ENCODE measurements at places on chromosomes 11 and 22. TPM values are rescaled to one million over a fixed set of nuclear protein-coding genes. Genes with fewer than 3 reads are reported as not detected.

RFPL1 gene
- not detected for polyA plus RNA-seq

GRCh38 chr22:20741634-20742581, 32.0 kb upstream of the SERPIND1 start:
- DNase-seq: no peak

DNA sequence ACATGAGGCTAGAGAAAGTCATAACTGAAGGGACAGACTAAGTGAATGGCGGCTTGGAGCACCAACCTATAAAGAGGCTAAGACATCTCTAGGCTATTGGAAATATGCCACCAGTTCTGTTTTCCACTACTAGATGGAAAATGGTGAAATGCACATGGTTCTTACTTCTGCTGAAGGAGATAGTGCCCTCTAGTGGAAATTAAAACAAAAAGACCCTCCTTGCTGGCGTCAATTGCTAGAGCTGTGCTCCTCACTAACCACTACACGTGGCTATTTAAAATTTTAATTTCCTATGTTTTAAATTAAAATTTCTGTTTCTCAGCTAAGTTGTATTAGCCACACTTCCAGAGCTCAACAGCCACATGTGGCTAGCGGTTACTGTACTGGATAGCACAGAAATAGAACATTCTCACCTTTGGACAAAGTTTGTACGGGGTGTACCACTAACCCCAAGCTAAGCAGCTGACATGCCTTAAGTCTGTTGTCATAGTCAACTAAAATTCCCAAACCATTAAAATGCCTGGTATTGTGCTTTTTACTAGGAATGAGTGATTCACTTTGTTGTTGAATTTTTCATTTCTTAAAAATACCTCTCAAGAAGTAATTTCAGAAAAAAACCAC, 34.1 kb upstream of the CALCA start:
- DNase-seq: no peak

DNA sequence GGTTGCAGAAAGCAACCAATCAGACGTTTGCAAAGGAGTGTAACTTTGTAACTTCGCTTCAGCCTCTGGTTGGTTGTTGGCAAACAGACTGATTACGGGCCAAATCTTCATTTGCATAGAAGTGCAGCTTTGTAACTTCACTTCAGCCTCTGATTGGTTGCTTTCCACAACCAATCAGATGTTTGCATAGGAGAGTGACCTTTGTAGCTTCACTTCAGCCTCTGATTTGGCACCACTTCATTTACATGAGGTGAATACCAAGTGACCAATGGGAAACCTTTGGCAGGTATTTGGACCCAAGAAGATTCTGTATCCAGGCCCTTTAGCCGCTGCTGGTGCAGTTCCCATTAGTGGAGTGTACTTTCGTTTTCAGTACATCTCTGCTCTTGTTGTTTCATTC, 16.0 kb downstream of the USP47 start:
- no peak for DNase-seq

Data from AG04450 (cell line).